Frontal cortex (tissue), 4 donors: ENCODE measurements at places on chromosomes 5 and 9.
A peak's percentile ranks its signal among the peaks of the same experiment; 100 is the strongest.

DNA sequence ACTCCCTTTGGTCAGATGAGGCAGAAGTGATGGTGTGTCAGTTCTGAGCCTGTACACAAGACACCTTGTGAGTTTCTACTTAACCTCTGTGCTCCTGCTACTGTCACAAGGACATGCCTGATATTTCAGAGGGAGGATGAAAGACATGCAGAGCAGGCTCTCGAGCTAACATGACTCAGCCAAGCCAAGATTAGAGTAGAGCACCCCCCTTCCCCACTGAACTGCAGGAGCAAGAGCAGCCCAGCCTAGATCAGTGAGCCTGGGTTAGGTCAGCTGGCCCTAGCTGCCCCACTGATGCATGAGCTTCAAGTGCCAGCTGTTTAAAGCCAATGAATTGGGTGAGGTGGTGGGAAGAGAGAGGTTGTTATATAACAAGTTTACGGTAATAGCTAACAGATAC, 36.7 kb downstream of the BRINP1 start:
- no peak for DNase-seq

- DNase-seq = no peak
These were observed 17.3 kb downstream of the TCF7 start for GRCh38 chr5:134131578-134132350.

DNA sequence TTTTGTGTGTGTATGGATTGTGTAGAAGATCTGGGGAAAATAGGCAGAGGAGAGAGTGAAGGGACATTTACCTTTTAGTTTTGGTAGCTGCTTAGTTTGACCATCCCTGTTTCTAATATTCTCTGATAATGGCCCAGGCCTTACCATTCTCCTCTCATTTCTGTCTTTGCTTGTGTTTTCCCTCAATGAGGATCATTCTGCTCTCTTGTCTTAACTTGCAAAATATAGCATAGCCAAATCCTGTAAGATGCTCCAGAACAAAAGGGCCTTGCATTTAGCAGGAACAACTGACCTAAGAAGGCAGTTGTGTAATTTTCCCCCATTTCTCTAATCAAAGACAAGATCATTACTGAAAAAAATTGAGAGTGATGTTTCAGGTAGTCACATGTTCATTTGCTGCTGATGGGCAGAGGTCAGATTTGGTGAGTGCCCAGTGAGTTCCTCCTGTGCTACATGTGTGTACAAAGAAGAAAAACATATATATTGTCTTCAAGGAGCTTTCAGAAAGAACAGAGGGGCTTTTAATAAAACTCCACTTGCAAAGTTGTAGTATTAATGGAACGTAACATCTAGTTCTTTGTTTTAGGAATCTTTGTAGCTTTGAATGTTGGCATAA, 139.5 kb downstream of the KDM4C start:
- no peak for DNase-seq

DNA sequence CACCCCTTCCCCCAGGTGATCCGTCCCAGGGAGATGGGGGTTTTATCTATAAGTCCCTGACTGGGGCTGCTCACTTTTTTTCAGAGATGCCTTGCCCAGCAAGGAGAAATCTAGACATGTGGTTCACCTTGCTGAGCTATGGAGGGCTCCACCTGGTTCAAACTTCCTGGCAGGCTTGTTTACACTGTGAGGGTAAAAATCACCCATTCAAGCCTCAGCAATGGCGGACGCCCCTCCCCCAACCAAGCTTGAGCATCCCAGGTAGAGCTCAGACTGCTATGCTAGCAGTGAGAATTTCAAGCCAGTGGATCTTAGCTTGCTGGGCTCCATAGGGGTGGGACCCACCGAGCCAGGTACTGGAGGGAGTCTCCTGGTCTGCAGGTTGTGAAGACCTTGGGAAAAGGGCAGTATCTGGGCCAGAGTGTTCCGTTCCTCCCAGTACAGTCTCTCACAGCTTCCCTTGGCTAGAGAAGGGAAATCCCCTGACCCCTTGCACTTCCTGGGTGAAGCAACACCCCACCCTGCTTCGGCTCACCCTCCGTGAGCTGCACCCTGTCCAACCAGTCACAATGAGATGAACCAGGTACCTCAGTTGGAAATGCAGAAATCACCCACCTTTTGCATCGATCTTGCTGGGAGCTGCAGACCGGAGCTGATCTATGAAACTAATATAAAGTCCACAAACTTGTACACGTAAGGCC, 231.7 kb downstream of the CTNND2 start:
- DNase-seq = no peak

DNA sequence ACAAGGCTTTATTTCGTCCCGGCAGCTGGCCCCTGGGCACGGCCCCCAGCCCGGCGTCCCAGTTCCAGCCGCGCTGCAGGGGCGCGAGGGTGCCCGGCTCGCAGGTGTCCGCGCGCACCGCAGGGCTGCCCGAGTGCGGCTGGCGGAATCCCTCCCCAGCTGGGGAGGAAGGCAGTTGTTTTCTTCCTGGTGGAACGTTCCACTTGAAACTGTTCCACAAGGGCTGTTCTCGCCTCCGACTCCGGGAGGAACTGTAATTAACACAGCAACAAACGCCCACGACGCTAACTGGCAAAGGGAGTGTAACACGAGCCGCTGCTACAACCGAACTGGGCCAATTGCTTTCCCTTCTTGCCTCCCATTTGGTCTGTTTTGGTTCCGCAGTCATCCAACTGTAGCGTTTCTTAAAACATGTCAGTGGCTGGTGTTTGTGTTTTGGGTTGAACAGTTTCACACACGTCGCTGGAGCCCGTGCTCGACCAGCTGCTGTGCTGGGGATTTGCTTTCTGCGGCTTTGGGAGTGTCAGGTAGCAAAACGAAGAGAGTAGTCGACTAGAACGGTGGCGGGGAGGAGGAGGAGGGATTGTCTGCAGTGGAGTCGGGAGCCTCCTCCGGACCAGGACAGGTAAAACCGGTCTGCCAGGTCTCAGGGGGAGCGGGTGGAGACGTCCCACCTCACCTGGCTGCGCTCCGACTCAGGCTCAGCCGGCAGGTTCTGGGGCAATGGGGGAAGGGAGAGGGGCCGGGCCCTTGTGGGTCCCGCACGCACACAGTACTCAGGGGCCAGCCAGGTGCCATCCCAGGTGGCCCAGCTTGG, 131.6 kb upstream of the NIPBL start:
- peak; percentile 46 for DNase-seq

- no peak for DNase-seq
These were observed 136.8 kb downstream of the CFAP90 start for GRCh38 chr5:7714119-7714518.
